ENCODE measurements at places on chromosomes 5 and 9.

GRCh38 chr5:91528831-91529230, 145.7 kb upstream of the ARRDC3 start:
- H3K4me3 ChIP-seq: no peak overlapping the region
- no peaks in the 10 kb centered on the region for H3K36me3 ChIP-seq
- no peak for ATAC-seq
- no peaks in the 10 kb centered on the region for H3K27me3 ChIP-seq
- H3K27ac ChIP-seq: no peak overlapping the region
- H3K4me1 ChIP-seq: no peaks in the 10 kb centered on the region

DNA sequence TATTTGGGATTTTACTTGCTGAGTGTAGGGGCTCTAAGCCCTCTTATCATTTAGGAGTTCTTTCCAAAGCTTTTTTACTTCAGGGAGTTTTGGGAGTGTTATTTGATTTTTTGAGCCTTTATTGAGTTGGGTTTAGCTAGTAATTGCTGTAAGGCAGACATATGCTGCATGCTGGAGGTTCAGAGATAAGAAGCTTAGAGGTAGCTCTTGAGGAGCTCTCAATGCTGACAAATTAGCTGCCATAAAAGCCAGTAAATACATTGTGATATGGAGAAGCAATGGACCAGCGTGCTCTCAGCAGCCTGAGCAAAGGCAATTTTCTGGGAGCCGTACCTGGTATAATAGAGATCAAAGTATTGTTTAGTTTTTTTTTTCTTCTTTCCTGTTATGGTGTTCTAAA, 11.6 kb downstream of the ARHGEF28 start:
- no peaks in the 10 kb centered on the region for H3K36me3 ChIP-seq
- H3K27me3 ChIP-seq: peaks cover 31% of the 10 kb centered on the region
- no peak for ATAC-seq

DNA sequence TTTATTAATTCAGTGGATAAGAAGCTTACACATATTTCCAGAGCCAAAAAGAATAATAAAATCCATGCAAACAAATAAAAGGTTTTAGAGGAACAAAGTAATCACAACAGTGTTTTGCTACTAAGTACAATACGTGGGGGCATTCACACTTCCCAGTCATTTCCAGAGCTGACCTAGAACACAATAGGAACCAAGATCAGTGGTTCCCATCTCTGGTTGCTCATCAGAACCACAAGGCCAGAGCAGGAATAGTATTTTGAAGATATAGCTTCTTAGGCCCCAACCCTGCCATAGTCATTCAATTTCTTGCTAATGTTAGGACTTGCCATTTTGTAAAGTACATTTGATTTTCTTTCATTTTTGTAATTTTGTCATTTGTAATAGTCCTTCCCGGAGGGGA, 215.4 kb downstream of the NR3C1 start:
- peak overlapping the region; percentile 78 for H3K27ac ChIP-seq
- peak; percentile 34 for ATAC-seq
- peaks cover 25% of the 10 kb centered on the region for H3K4me1 ChIP-seq
- peak overlapping the region; percentile 43 for H3K4me3 ChIP-seq
- H3K27me3 ChIP-seq: no peaks in the 10 kb centered on the region

GRCh38 chr5:177546258-177546741, 8.1 kb downstream of the FAM193B start:
- peaks cover 42% of the 10 kb centered on the region for H3K36me3 ChIP-seq
- H3K4me1 ChIP-seq: peaks cover 10% of the 10 kb centered on the region
- peak; percentile 50 for ATAC-seq
- H3K27ac ChIP-seq: peak overlapping the region; percentile 7

- H3K27me3 ChIP-seq: peaks cover 13% of the 10 kb centered on the region
- H3K4me3 ChIP-seq: no peak overlapping the region
- H3K27ac ChIP-seq: no peak overlapping the region
Observed at GRCh38 chr9:33714989-33715388, 80.4 kb upstream of the PRSS3 start.

DNA sequence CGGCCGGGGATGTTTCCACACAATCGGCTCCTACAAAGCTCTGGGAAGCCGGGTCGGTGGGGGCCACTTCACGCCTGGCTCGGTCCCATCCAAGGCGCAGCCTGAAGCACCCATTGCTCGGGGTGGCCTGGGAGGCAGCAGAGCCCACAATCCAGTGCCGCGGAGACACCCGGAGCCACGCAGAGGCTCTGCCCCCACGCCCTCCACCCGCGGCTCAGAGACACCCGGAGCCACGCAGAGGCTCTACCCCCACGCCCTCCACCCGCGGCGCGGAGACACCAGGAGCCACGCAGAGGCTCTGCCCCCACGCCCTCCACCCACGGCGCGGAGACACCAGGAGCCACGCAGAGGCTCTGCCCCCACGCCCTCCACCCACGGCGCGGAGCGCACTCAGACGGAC, 31.9 kb downstream of the SLC12A7 start:
- H3K4me1 ChIP-seq: no peaks in the 10 kb centered on the region
- ATAC-seq: no peak
- H3K4me3 ChIP-seq: no peak overlapping the region

DNA sequence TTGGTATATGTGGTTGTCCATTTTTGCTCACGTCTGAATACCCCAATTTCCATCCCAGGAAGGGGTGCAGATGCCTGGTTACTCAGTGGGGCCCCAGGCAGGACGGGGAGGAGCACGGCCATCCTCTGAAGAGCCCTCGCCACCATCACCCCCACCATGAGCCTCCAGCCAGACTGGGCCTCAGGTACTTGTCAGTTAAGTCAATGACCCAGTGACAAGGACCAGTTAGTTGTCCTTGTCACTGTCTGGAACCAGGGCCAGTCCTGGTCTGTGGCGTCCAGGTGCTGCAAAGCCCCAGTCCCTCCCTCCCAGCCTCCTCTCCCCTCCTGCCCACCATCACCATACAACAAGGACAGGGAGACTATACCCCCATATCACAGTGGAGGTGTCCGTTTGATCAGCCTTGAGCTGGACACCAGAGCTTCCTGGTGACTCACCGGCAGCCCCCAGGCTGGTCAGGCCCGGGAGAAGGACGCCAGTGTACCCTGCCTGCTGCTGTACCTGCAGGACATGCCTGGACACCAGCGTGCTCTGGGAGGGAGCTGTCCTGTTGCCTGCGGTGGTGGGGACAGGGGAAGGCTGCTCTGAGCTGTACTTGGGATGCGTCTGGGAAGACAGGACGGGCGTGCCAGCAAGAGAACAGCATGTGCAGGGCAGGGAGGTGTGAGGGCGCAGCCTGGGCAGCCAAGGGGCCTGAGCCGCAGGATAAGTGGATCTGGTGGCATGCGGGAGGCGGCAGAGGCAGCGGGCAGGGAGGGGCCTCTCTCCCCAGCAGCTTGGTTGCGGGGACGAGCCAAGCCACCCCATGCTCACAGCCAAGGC, 32.6 kb upstream of the TTLL11 start:
- no peak overlapping the region for H3K27ac ChIP-seq
- peak overlapping the region; percentile 55 for H3K4me3 ChIP-seq
- peaks cover 5% of the 10 kb centered on the region for H3K36me3 ChIP-seq
- ATAC-seq: peak; percentile 3
- peaks cover 20% of the 10 kb centered on the region for H3K27me3 ChIP-seq
- H3K4me1 ChIP-seq: peaks cover 11% of the 10 kb centered on the region

All from activated T-helper 17 cell treated with anti-CD3 and anti-CD28 coated beads, Interleukin-2, amount 50 U/mL, for 72 hours (primary cell).